ENCODE measurements at places on chromosomes 2 and 18.

DNA sequence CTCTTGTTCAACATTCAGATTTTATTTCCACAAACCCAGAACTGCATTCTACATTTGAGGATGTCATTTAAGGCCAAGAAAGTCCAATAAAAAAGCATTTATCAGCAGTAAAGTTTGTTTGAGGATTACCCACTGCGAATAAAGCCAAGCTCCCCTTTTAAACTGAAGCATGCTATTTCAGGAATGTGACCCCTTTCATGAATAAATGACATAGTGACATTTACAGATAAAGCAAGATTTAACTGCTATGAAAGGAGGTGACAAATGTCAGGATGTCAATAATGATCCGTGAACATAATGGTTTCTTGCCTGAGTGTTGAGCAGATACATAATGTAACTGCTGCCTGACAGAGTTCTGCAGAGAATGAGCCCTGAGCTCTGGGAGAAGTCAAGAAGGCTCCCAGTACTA is 146.3 kb downstream of the TDRD15 start:
- no peak for DNase-seq

DNA sequence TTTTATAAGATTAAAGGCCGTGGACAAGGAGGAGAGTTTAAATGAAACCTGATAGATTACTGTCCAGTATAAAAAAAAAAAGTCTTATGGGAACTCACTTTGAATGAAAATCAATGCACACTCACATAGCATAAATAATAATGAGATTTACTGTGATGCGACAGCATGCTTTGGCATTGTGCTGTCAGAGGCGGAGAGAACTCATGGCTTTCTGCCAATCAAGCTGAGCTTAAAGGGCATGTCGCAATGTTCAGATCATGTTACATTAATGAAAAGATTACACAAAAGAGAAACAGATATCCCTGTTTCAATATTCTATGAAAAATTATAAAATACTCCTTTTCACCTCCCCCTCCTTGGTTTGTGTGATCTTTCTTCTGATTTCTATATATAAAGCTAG is 310.8 kb downstream of the ERBB4 start:
- DNase-seq = no peak

GRCh38 chr2:36773947-36774346 is 77.4 kb downstream of the VIT start:
- DNase-seq = no peak

DNA sequence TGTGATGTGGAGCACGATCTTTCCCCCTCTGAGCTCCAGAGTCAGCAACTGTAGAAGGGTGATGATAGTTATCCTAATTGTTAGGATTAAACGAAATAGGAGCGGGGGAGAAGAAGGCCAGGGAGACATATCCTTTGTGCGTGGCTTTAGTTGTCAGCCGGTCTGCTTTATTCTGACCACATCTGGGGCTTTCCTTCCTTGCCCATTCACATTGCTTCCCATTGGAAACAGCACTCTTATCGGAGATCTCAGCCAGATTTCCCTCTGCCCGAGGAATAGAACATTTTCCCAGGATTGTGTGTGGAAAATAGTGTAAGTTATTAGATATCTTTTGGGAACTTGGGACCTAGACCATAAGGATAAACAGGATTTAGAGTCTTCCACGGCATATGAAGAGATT is 1.5 kb downstream of the RALB start:
- DNase-seq = no peak

DNA sequence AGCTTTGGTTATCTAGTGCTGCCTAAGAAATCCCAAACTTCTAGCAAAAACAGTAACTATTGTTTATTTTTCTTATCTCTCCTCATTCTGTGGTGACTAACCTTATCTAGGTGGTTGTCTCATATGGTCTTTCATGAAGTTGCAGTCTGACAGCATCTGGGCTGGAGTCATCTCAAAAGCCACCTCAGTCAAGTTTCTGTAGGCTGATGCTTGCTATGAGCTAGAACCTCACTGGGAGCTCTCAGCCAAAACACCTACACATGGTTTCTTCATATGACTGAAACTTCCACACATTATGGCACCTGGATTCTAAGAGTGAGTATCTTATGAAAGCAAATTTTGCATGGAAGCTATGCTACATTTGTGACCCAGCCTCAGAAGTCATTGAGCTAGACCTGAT is 596.4 kb upstream of the VRK2 start:
- no peak for DNase-seq

GRCh38 chr2:85215448-85216401 is 82.5 kb downstream of the TCF7L1 start:
- no peak for DNase-seq

GRCh38 chr2:74206180-74206688 is 7.8 kb downstream of the MTHFD2 start:
- no peak for DNase-seq
